ENCODE measurements at places on chromosomes 3 and 15.

DNA sequence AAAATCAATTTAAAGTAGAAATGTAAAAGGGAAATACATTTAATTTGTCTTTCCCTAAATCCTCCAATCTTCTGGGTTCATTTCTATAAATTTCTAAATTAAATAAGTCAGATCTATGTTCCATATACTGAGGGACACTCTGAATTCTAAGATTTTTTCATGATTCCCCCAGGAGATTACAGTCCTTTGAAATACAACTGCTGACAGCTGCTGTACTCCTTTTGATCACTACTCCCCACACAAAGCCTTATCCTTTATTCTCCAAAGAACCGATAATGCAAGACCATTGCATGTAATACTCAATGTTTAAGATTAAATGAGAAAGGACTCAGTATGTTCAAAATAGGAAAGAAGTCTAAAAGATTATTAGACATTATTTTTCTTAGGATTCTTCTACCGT lies 865.7 kb downstream of the EPHA3 start:
- no peak for DNase-seq

DNA sequence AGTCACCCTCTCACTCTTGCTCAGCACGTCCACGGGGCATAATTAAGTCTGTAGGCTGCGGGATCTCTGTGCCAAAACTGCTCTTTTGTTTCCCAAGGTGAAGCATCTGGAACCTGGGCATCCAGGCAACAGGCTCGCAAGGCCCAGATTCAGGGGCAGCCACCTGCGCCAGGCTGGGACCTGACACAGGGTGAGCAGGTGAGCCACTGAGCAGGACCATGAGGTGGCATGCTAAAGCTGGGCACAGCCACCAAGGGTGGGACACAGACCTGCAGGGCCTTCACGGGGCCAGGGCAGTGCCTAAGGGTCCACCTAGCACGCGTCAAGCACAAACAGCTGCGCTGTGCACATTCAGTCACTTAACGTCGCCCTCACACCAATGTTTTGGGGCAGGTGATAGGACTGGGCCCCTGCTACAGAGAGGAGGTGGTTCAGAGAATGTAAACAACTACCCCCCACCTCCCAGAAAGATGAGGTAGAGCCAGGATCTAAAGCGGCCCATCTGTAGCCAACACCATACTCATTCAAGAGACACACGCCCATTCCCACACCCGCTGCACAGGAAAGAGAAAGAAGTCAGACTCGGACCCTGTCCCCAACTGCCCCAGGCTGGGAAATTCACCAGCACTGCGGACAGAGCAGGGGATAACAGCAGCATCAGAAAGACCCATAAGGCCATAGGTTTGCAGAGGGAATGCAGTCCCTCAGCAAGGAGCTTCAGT lies 16.3 kb downstream of the XXYLT1 start:
- no peak for DNase-seq

DNA sequence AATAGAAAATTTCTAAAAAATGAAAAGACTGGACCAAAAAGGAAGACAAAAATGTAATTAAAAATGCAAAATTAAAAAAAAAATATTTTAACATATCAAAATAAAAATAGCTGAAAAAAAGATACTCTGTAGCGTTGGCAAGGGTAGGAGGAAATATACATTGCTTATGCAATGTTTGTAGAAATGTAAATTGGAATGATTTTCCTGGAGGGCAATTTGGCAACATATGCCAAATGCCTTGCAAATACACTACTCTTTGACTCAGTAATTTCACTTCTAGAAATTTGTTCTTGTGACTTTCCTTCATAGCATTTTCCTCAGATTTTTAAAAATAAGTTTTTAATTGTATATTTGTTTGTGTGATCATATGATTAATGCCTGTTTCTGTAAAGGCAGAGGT lies 296.6 kb downstream of the ZNF621 start:
- no peak for DNase-seq

- no peak for DNase-seq
Measured at GRCh38 chr3:142031575-142031974, 117.8 kb downstream of the TFDP2 start.

GRCh38 chr3:89584398-89584797 lies 477.0 kb downstream of the EPHA3 start:
- DNase-seq, result no peak

DNA sequence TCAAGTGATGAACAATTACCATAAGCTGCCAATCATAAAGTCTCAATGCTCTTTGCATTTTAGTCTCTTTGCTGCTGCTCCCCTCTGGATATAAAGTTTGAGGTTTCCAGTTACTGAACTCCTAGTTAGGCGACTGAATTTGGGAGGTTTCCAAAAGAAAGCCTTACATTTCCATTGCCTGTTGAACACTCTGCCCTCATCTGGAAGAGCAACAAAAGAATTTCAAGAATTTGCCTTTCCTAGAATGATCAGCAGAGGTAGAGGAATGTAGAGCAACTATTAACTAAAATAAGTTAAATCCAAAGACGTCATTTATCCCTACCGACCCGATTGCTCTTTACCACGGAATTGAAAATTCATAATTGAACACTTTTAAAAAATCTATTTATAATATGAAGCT lies 53.4 kb upstream of the PRICKLE2 start:
- no peak for DNase-seq

GRCh38 chr15:89760303-89761008 lies 9.4 kb upstream of the MESP1 start:
- DNase-seq, result peak; percentile 58

DNA sequence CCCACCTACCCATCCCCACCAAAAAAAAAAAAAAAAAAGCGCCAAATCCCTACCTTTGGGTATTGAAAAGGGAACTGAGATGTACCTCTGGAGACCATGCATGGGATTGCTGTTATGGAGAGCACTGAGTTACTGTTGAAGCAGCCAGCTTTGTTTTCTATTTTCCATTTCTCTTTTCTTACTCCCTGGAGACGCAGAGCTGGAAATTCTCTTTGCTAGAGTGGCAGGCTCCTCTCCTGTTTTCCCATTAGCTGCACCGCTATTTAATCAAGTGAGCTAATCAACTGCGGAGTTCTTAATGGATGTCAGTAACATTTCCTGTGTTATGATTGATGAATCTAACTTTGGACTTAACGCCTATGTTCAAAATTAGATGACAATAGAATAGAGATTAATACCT lies 136.1 kb upstream of the LMCD1 start:
- DNase-seq, result no peak

- DNase-seq, result peak; percentile 21
Measured at GRCh38 chr3:51637941-51638471, 33.0 kb upstream of the TEX264 start.

GRCh38 chr15:57353317-57353804 lies 22.9 kb upstream of the CGNL1 start:
- DNase-seq, result no peak

- peak; percentile 6 for DNase-seq
Measured at GRCh38 chr3:155572085-155572484, 172.8 kb downstream of the PLCH1 start.
